Bronchial epithelial cell (primary cell): ENCODE measurements at places on chromosomes 1 and 21.

GRCh38 chr1:78060857-78061563, 15.2 kb downstream of the GIPC2 start:
- peak; percentile 94 for DNase-seq

GRCh38 chr1:165052431-165052830, 304.1 kb downstream of the LMX1A start:
- no peak for DNase-seq

GRCh38 chr1:208158640-208159554, 85.3 kb downstream of the PLXNA2 start:
- DNase-seq = no peak

DNA sequence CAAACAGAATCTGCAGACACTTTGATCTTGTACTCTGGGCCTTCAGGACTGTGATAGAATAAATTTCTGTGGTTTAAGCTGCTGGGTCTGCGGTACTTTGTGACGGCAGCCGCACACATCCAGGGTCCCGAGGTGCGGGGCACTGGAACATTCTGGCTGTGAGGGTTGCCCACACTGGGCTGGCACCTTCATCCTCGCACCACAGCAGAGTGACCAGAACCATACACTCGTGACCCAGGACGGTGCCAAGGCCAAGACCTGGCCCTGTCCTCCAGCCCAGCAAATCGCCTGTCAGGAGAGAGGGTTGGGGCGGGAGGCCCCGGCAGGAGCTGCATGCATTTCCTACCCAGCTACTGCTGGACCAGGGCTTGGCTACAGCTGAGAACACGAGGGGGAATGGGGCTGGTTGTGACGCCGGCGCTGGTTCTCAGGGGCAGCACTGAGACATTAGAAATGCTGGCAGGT, 2.6 kb upstream of the FTCD start:
- no peak for DNase-seq

GRCh38 chr1:87983841-87984240, 655.2 kb downstream of the LMO4 start:
- no peak for DNase-seq

DNA sequence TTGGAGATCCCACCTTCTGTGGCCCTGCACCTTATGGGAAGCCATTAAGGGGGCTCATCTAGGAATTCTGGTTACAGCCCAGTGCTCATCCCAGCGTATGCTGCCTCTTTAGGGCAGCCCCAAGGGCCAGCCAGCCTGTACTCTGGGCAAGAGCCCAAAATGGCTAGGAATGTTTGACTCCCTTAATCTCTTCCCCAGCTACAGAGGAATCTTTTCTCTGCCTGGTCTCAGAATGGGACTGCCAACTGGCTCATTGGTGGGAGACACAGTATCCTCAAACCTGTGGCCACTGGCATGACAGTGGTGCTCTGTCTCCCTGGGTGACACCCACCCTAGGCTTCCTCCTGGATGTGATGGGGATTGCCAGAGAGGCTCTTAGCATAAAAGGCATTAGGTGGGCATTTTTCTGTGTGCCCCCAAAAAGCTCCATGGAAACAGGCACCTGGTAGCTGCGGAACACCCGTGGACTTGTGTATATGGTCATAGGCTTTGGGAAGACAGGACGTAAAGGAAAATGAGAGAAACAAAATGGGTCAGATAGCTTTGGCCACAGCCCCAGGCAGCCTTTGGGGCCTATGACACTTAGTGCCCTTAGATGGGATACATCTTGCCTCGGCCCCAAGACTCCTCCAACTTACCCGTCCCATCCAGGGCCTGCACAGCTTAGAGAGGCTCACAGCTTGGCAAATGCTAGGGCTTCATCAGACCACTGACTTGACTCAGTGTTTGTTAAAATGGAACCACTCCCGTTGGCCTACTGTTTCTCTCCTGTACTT, 6.9 kb downstream of the TMEM81 start:
- no peak for DNase-seq

DNA sequence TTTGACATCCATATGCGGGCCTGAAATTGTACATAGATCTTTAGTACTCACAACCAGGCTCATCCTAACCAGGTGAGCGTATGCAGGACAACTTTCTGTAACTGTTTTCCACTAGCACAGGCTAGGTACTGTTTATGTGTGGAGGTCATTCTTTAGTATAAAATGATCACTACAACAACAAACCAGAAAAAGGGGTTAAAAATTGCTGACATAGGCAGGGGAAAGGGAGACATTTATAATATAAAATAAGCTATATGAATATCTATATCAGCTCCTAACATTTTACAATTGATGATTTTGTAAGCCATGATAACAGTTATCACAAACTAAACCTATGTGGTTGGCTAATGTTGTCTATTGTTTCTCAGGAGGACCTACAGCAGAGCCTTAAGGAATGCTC, 37.6 kb downstream of the RGS5 start:
- no peak for DNase-seq

GRCh38 chr1:47694011-47694890, 256.4 kb downstream of the FOXD2 start:
- no peak for DNase-seq

DNA sequence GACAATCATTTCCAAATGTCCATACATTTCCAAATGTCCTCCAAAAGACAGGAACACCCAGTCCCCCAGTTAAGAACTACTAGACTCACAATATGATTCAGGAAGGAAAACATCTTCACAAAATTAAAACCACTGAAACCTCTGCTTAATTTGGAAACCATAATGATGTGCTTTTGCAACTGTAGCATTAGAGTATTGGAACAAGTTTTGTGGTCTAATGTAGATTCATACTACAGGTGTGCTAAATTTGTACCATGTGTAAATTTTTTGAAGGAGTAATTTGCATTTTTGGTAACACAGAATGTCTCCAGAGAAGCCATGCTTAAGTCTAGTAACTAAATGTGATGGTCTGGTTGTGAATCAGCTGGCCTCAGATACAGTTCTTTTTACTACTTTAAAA, 129.6 kb downstream of the DPYD start:
- DNase-seq = no peak

GRCh38 chr1:42891465-42892138, 45.2 kb downstream of the ZNF691 start:
- no peak for DNase-seq

DNA sequence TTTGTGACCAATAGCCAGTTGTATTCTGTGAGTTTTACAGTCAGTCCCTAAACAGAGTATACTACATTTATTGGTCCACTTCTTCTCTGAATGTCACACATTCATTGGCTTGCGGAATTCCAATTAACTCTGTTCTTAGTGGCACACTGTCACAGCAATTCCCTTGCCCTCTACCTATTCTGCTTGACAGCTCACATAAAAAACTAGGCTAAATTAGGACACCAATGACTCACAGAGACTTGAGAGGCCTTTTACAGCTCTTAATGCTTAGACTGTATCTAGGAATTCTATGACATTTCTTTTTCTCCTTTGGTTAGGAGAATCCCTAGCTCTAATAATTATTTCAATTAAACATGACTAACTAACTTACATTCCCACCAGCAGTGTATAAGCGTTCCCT, 104.1 kb downstream of the NEGR1 start:
- peak; percentile 24 for DNase-seq

GRCh38 chr1:33365560-33365997, 44.7 kb upstream of the A3GALT2 start:
- no peak for DNase-seq
